Right atrium auricular region (tissue), 2 donors: ENCODE measurements at places on chromosomes 3 and 15. TPM values are rescaled to one million over a fixed set of nuclear protein-coding genes. Genes with fewer than 3 reads are reported as not detected.

GRAMD1C gene
- total RNA-seq: 3.0 TPM

ZSCAN29 gene
- 6.4 TPM for total RNA-seq

UPK1B gene
- 5.2 TPM for total RNA-seq

TMCO5A gene
- not detected for total RNA-seq

VEPH1 gene
- 0.48 TPM for total RNA-seq

MAPK6 gene
- total RNA-seq: 11.6 TPM

DUOXA1 gene
- total RNA-seq: 2.7 TPM

OR5K2 gene
- total RNA-seq: not detected

GHSR gene
- not detected for total RNA-seq

ECE2 gene
- 1.6 TPM for total RNA-seq

SYNPR gene
- total RNA-seq: 8.3 TPM

WNT5A gene
- total RNA-seq: 8.0 TPM

ANKRD63 gene
- total RNA-seq: 1.3 TPM

BUB1B gene
- 0.39 TPM for total RNA-seq

ZNF620 gene
- total RNA-seq: 2.0 TPM

GPR160 gene
- 0.96 TPM for total RNA-seq

FRMD5 gene
- total RNA-seq: 25.5 TPM

MAP6D1 gene
- total RNA-seq: 9.6 TPM

TM4SF4 gene
- not detected for total RNA-seq

RTP1 gene
- total RNA-seq: not detected

FEZF2 gene
- total RNA-seq: not detected

HSPBAP1 gene
- 4.0 TPM for total RNA-seq

MB21D2 gene
- 5.9 TPM for total RNA-seq

UROC1 gene
- total RNA-seq: not detected

ACP3 gene
- 2.5 TPM for total RNA-seq

GOLGA8Q gene
- 1.2 TPM for total RNA-seq

GASK1A gene
- 2.1 TPM for total RNA-seq

TMIE gene
- total RNA-seq: not detected

CNTN3 gene
- total RNA-seq: 2.5 TPM

SLC9A9 gene
- 4.2 TPM for total RNA-seq

UQCRC1 gene
- total RNA-seq: 847 TPM

AGBL1 gene
- not detected for total RNA-seq

PATL2 gene
- 4.5 TPM for total RNA-seq

EBLN2 gene
- 0.67 TPM for total RNA-seq

MORC1 gene
- not detected for total RNA-seq

KNSTRN gene
- total RNA-seq: 12.9 TPM

BFSP2 gene
- not detected for total RNA-seq

DAZL gene
- not detected for total RNA-seq

AGTR1 gene
- total RNA-seq: 35.2 TPM

NOX5 gene
- 0.19 TPM for total RNA-seq

PYGO1 gene
- 4.3 TPM for total RNA-seq

TTLL13 gene
- not detected for total RNA-seq

PLAAT1 gene
- 11.2 TPM for total RNA-seq

TM2D3 gene
- 36.0 TPM for total RNA-seq

ILDR1 gene
- not detected for total RNA-seq

GLDN gene
- 1.9 TPM for total RNA-seq

KLHL40 gene
- total RNA-seq: 0.63 TPM

RASGRP1 gene
- total RNA-seq: 2.1 TPM

LYZL4 gene
- not detected for total RNA-seq

SLC22A14 gene
- not detected for total RNA-seq

MAP2K5 gene
- 6.7 TPM for total RNA-seq
